ENCODE measurements at places on chromosomes 4 and X.

DNA sequence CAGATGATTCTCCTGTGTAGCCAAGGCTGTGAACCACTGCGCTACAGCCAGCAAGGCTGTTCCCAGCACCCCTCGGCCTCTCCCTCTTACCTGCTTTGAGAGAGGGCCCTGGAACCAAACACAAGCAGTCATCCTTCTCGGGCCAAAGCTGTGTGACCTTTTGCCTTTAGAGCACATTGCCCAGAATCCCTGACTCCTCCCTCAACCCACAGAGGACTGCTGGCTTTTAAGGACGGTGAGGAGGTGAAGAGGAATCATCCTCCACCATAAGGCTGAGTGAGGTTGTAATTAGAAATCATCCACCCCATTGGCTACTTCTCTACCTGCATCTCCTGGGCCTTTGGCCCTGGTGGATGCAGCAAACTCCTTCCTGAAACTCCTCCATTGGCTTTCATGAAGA is 93.6 kb upstream of the PJA1 start:
- DNase-seq = no peak

GRCh38 chr4:30968926-30969325 is 248.8 kb downstream of the PCDH7 start:
- DNase-seq = no peak

DNA sequence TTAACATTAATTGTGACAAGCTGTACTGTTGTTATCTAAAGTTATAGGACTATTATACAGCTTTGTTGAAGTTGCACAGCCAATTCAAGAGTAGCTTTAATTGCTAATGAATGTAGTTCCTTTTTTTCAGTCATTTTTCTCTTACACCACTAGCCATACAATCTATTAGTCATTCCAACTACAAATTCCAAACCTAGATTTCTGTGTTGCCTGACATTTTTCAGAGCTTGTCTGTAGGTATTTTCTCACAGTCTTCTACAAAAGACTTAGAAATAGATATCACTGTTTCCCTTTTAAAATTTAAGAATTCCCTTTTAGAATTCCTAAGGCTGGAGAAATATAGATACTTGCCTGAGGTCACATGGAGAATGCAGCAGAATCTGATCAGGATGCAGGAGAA is 307.0 kb upstream of the HS3ST1 start:
- DNase-seq = no peak

GRCh38 chrX:71909956-71910355 is 689 bp upstream of the NHSL2 start:
- DNase-seq = no peak

- DNase-seq = no peak
These were observed 110.1 kb downstream of the PJA1 start for GRCh38 chrX:69055193-69055592.

DNA sequence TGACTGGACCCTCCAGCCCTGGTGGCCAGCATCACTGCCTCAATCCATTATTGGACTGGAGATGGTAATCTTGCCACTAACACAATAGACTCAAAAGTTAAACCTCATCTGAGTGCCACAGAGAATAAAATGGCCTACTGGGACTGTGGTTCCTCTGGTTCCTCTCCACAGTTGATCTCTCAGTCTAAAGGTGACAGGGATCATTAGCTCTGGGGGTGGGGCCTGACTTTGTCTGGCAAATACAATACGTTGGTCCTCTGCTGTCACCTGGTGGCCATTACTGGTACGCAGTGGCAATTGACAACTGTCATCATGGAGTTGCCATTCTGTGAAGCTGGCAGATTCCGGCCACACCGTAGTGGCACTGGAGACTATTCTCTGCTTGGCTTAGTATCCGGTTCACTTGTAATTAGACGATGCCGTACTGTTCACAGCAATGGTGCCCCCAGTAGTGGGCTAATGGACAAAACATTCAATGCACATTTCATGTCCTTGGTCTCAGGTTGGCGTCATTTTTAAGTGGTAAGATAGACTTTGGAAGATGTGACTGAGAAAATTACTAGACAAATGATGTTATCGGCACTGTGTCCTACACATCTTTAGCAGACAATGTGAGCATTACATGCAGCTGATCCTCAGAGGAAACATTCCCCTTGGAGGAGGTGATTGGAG is 6.7 kb downstream of the FGFBP2 start:
- DNase-seq = peak; percentile 83
